Stimulated activated CD8-positive, alpha-beta memory T cell treated with anti-CD3 and anti-CD28 coated beads, Interleukin-2, amount 100 ng/mL, for 1 hour (primary cell): ENCODE measurements at places on chromosomes 3 and 15.

- no peak for DNase-seq
These were observed at the start of gene ST8SIA2 for GRCh38 chr15:92393071-92393979. Gene ST8SIA2, plus strand, starts transcription at chr15:92393881. Its CDS starts 184 bp downstream, at chr15:92394065.

GRCh38 chr15:57609805-57610529, 18.3 kb downstream of the MYZAP start:
- DNase-seq, result no peak

DNA sequence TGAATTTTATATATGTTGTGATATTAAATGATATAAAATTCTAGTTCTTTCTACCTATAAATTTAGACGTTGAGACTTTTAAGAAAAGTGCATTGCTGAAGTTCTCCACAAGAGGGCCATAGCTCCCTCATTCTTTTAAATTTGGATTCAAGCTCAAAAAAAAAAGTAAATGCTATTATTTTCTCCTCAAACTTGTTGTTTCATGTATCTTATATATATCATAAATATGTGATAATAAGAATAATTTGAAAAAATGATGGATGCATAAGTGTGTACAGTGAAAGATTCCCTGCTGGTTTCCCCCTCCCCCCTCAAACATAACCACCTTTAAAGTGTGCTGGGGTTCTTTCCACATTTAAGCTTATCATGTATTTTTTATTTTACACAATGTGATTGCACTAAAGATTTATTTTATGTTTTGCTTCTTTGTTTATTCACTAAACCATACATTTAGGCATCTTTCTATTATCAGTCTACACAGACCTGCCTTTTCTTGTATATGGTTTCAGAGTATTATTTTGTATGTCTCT, 769.4 kb upstream of the GOLIM4 start:
- DNase-seq, result no peak

DNA sequence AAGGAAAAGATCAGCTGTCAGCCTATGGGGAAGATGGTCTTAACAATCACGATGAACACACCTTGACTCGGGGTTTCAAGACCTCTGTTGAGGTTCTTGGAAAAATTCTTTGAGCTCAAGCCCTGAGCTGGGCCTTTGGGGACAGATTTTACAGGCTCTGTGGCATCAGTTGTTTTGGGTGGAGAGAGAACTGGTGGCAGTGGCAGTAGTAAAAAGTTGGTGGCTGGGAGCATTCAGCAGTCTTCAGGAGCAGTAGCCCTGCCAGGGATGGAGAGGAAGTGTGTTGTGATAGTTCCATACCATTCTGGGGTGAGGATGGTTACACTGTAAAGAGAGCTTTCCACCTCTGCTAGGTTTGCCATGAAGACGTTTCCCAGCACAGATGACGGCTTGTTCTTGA, 4.9 kb upstream of the KY start:
- DNase-seq, result no peak

DNA sequence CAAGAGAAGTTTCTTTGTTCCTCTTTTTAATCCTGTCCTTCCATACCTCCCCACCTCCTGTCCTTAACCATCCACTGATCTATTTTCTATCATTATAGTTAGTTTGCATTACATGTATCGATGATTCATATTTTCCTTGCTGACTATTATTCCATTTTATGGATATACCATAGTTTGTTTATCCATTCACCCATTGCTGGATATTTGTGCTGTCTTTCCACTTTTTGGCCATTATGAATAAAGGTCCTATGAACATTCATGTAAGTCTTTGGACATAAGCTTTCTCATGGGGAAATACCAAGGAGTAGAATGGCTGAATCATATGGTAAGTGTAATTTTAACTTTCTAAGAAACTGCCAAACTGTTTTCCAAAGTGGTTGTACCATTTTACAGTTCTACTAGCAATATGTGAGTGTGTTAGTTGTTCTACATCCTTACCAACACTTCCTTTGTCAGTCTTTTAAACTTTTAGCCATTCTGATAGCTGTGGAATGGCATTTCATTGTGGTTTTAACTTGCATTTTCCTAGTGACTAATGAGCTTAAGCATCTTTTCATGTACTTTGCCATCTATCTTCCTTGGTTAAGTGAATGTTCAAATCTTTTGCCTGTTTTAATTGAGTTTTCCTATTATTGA, 11.7 kb downstream of the ATP6V1A start:
- no peak for DNase-seq

DNA sequence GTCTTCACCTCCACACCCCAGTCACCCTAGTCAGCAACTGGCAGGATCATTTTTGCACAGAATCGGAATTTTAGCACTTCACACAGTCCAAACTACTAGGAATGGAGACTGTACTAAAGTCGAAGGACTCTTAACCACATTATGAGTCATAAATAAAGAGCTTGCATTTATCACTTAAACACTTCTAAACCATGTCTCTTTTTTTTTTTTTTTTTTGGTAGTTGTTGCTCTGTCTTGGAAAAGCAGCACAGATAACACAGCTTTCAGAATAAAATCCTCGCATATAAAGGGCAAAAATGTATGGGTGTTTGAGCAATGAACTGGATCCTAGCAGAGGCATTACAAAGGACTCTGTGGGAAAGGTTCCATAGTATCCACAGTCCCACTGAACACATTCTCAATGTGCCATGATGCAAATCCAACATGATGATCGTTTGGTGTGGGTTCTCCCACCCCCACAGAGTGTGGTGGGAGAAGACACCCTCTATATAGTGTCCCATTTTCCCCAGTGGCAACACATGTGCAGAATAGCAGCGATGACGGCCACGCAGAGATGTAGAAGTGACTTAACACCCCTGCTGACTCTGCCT, 47.1 kb downstream of the FOXP1 start:
- no peak for DNase-seq

GRCh38 chr3:133377396-133377795, 22.5 kb upstream of the BFSP2 start:
- no peak for DNase-seq

DNA sequence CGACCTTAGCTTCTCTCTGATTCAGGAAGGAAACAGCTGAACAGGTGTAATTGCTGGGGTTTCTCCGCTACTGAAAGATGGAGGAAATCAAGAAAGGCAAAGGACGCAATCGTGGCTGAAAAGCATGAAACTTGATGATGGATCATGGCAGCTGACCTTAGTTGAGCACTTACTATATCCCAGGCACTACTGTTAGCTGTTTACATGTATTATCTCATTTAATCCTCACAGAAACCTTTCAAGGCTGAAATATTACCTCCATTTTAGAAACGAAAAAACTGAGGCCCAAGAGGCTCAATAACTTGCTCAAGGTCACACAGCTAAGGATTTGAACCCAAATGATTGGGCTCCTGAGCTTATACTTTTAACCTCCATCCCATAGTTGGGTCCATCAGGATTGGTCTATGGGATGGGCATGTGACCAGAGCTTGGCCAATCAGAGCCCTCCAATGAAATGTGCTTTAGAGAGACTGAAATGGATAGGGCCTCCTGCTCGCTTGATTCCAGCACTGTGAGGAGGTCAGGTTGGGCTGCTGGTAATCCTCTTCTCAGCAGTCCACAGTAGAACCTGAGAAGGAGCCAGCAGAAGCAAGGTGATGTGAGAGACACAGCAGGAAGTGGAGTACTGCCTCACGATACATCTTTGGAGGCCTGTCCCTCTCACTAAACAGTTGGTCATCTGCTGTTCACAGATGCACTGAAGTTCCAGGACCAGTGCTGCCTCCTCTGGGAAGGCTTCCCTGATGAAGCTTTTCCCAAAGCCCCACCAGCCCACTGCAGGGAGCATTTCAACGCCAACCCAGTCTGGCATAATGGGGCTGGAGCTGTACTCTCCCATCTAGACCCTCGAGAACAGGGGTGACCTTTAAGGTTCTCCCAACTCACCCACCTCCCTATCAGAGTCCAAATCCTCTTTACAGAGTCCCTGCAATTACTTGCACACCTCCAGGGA, 10.4 kb downstream of the CLN6 start:
- DNase-seq, result no peak
